ENCODE measurements at places on chromosomes 2 and 18. TPM values are rescaled to one million over a fixed set of nuclear protein-coding genes. Genes with fewer than 3 reads are reported as not detected.

The EGR4 gene
- total RNA-seq: not detected

The LHCGR gene
- not detected for total RNA-seq

The OXER1 gene
- total RNA-seq: not detected

The C2orf78 gene
- not detected for total RNA-seq

The FAM161A gene
- 0.70 TPM for total RNA-seq

The PLEKHA3 gene
- 2.0 TPM for total RNA-seq

The PTRHD1 gene
- 32.5 TPM for total RNA-seq

The DHRS9 gene
- not detected for total RNA-seq

The RAMP1 gene
- 8.2 TPM for total RNA-seq

The IL1RN gene
- 16.9 TPM for total RNA-seq

The ATP6V1B1 gene
- not detected for total RNA-seq

The MTX2 gene
- total RNA-seq: 60.5 TPM

The SPP2 gene
- not detected for total RNA-seq

The DLX1 gene
- 1.8 TPM for total RNA-seq

The RAX gene
- not detected for total RNA-seq

The SERPINB2 gene
- 59.3 TPM for total RNA-seq

The CDCA7 gene
- 27.8 TPM for total RNA-seq

The CNTNAP5 gene
- total RNA-seq: not detected

The MYO5B gene
- total RNA-seq: 2.5 TPM

The DCC gene
- not detected for total RNA-seq

The TCF7L1 gene
- total RNA-seq: 2.0 TPM

The L3MBTL4 gene
- total RNA-seq: 0.49 TPM

The ARHGAP15 gene
- not detected for total RNA-seq

The HOXD11 gene
- not detected for total RNA-seq

The WDR54 gene
- 64.7 TPM for total RNA-seq

Data from hair follicular keratinocyte (primary cell).